ENCODE measurements at places on chromosomes 7 and 10.

- no peak for DNase-seq
These were observed 223.9 kb downstream of the GPR158 start for GRCh38 chr10:25398680-25399079.

- no peak for DNase-seq
These were observed 7.4 kb downstream of the APBB1IP start for GRCh38 chr10:26445411-26446031.

DNA sequence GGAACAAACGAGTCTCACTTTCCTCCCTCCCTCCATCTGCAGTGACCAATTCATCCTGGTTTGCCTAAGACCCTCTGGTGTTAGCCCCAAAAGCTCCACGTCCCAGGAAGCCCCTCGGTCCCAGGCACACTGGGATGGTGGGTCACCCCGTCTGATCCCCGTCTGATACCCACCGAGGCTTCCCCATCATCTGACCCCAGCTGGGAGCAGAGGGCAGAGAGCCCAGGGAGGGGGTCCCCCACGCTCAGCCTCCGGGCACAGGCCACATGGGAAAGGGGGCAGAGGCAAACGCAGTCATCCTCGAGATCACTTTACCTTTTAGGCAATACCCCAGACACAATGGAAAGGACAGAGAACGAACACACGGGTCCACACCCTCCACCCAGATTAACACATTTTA lies 291.6 kb upstream of the PPP2R2D start:
- no peak for DNase-seq

DNA sequence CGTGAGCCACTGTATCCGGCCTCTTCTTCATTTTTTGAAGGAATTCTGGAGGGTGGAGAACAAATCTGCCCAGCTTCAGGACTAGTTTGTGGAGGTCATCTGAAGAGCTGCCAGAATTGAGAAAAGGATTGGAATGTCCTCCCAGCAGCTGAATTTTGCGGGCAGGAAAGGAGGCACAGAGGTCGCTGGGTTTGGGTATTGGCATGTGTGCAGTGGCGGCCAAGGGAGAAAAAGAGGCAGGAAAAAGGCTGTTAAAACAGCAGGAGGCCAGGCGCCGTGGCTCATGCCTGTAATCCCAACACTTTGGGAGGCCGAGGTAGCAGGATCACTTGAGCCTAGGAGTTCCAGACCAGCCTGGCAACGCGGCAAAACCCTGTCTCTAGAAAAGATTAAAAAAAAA lies 80.4 kb downstream of the HIP1 start:
- no peak for DNase-seq

GRCh38 chr7:82605247-82605864 lies 161.8 kb upstream of the CACNA2D1 start:
- DNase-seq, result peak; percentile 38

- DNase-seq, result no peak
These were observed 70.5 kb upstream of the ABI1 start for GRCh38 chr10:26931223-26931622.

GRCh38 chr7:111091593-111092358 lies 849 bp downstream of the LRRN3 start:
- DNase-seq, result peak; percentile 10

Measured in NCI-H1092 (cell line).